ENCODE measurements at places on chromosomes 6 and 20. TPM values are rescaled to one million over a fixed set of nuclear protein-coding genes. Genes with fewer than 3 reads are reported as not detected.

HLA-G gene
- 0.16 TPM for total RNA-seq

DDX43 gene
- 0.56 TPM for total RNA-seq

LKAAEAR1 gene
- 0.36 TPM for total RNA-seq

TNF gene
- total RNA-seq, result 0.24 TPM

SPATS1 gene
- total RNA-seq, result not detected

FAM184A gene
- 0.76 TPM for total RNA-seq

SGK1 gene
- total RNA-seq, result 207 TPM

PKIB gene
- 0.88 TPM for total RNA-seq

PPP1R14C gene
- 36.0 TPM for total RNA-seq

TSBP1 gene
- total RNA-seq, result not detected

CD83 gene
- 0.48 TPM for total RNA-seq

TRIM40 gene
- total RNA-seq, result not detected

KIFC1 gene
- total RNA-seq, result 19.0 TPM

KCNQ2 gene
- total RNA-seq, result not detected

PLN gene
- 1.5 TPM for total RNA-seq

POPDC3 gene
- not detected for total RNA-seq

SCUBE3 gene
- 0.12 TPM for total RNA-seq

SLCO4A1 gene
- total RNA-seq, result 13.7 TPM

WFDC12 gene
- 5.1 TPM for total RNA-seq

LTB gene
- 1.1 TPM for total RNA-seq

GPLD1 gene
- total RNA-seq, result 1.4 TPM

STK38 gene
- 26.1 TPM for total RNA-seq

SNPH gene
- total RNA-seq, result 0.64 TPM

TGM2 gene
- 9.6 TPM for total RNA-seq

ACTL10 gene
- 2.0 TPM for total RNA-seq

GCNT2 gene
- total RNA-seq, result 8.1 TPM

TUBE1 gene
- total RNA-seq, result 13.1 TPM

TMC2 gene
- not detected for total RNA-seq

SIGLEC1 gene
- total RNA-seq, result 0.80 TPM

TNXB gene
- total RNA-seq, result 7.6 TPM

RBM24 gene
- 0.32 TPM for total RNA-seq
